Fibroblast of skin of right biceps (primary cell): ENCODE measurements at places on chromosomes 3 and 15.

GRCh38 chr3:68631850-68632545 lies 300.3 kb downstream of the TAFA4 start:
- DNase-seq, result no peak

DNA sequence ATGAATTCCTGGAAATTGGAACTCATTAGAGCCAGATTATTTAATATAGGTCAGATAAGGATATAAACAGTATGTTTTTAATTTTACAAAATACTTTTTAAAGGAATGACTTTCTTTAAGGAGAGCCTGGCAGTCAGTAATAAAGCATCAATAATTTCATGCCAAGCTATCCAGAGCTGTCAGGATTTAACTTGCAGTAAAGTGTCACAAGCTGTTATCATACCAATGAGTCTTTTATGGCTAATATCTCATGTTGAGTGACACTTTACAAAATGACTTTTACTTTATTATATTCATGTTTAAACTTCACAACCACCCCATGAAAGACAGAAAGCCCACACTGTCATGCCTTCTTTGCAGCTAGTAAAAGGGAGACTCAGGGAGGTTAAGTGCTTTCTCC lies 72.9 kb upstream of the C3orf49 start:
- DNase-seq, result no peak

- DNase-seq, result peak; percentile 64
Observed at GRCh38 chr15:87736891-87737389, 519.6 kb downstream of the NTRK3 start.

- peak; percentile 89 for DNase-seq
Observed at GRCh38 chr3:156762631-156763185, 63.4 kb upstream of the LEKR1 start.

GRCh38 chr3:49942651-49943050 lies 2.7 kb downstream of the RBM6 start:
- DNase-seq, result no peak

DNA sequence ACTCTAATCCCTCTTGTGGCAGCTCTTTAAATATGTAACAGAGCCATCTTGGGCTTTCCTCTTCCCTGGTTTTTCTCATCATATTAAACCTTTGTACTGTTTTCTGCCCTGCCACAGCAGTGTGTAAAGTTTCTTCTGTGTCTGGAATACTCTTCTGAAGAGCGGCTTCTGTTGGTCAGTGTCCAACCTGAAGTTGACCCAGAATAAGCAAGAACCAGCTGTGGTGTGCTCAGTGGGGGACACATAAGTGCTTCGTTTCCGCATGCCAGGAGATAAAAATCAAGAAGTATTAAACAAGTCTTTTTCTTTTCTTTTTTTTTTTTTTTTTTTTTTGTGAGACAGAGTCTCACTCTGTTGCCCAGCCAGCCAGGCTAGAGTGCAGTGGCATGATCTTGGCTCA lies 173.2 kb upstream of the CHRM5 start:
- DNase-seq, result no peak

DNA sequence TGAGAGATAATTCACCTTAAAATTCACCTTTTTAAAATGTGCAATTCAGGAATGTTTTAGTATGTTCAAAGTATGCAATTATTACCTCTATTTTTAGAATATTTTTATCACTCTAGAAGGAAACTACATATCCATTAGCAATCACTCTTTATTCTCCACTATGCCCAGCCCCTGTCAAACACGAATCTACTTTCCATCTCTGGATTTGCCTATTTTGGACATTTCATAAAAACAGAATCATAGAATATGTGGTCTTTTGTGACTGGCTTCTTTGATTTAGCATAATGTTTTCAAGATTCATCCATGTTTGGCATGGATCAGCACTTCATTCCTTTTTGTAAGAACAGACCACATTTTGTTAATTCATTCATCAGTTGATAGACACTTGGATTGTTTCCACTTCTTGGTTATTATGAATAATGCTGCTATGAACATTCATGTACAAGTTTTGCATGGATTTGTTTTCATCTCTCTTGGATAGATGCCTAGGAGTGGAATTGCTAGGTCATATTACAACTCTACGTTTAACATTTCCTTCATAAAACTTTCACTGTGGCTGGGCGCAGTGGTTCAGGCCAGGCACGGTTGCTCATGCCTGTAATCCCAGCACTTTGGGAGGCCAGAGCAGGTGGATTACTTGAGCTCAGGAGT lies 12.7 kb downstream of the HMCES start:
- peak; percentile 53 for DNase-seq

DNA sequence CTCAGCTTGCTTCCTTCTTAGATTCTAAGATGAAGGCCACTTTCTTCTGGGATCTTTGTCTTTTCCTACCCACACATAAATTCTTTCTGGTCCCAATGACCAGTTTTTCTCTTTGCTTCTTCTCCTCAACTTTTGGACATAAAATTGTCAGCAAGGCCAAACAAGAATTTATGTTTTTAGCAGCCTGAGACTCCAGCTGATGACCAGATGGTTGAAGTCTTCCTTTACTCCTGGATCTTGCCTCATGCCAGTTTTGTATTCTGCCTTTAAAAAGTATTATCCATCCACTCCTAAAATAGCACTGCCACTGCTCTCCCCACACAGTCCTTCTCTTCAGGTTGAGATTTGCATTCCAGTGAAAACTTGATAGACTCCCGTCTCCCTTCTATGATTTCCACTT lies 236.0 kb downstream of the VPS13C start:
- no peak for DNase-seq

DNA sequence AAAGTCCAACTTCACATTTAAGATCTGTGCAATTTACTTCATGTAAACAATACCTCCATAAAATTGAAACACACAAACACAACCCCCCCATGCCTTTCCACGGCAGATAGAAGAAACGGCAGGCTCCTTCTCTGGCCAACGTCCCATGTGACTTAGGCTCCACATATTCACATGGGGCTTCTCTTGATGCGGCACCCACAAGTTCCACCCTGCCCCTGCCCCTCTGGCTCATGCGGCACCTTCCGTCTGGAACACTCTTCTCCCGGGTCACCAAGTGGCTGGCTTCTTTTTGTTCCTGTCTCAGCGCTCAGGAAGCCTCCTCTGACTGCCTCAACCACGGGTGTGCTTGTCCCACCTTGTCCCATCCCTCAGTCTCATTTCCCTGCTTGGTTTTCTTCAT lies 25.6 kb downstream of the STIMATE start:
- DNase-seq, result no peak

DNA sequence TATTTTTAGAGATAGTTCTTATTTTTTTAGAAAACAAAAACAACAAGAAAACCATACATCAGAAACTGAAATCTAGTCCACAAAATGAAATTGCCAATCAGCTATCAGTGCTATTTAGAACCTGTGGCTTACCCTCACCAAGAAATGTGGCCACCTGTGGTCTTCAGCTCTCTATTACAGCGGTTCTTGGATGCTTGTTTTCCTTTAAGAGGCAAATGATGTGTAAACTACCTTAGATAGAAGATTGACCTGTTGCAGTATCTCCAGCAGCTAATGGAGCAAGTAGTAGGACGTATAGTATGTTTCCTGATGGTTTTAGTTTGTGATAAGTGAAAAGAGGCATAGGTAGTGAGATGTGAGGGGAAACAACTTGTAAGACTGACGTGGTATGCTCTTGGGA lies 21.2 kb downstream of the TFG start:
- no peak for DNase-seq

GRCh38 chr15:56654624-56655023 lies 78.7 kb downstream of the ZNF280D start:
- no peak for DNase-seq

DNA sequence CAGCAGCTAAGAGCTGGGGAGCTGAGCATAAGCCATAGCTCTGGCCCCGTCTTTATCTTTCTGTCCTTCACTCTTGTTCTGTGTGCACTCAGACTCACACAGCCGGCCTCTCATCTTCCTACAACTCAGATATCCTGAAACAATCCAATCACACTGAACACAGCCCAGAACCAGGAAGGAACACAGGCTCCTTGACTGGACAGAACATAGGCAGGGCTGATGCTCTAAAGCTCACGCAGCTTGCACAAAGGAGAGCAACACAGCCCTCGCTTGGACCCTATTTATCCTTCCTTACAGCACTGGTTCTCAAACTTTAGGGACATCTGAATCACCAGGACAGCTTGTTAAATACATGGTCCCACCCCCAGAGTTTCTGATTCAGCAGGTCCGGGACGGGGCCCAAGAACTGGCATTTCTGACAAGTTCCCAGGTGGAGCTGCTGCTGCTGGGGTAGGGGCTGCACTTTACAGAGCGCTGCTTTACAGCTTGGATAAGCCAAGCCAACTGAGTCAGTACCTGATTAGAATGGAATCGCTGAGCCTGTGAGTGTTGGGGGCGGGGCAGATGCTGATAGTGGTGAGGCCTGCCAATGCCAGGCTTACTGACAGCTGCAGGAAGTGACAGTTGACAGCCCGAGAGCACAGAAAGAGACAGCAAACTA lies 65.1 kb downstream of the MRPL46 start:
- DNase-seq, result no peak

- no peak for DNase-seq
Observed at GRCh38 chr3:112170046-112170445, 37.0 kb upstream of the GCSAM start.

- no peak for DNase-seq
Observed at GRCh38 chr3:146465693-146466465, 3.5 kb downstream of the PLSCR2 start.

GRCh38 chr15:42719043-42719442 lies 17.9 kb downstream of the CDAN1 start:
- no peak for DNase-seq

DNA sequence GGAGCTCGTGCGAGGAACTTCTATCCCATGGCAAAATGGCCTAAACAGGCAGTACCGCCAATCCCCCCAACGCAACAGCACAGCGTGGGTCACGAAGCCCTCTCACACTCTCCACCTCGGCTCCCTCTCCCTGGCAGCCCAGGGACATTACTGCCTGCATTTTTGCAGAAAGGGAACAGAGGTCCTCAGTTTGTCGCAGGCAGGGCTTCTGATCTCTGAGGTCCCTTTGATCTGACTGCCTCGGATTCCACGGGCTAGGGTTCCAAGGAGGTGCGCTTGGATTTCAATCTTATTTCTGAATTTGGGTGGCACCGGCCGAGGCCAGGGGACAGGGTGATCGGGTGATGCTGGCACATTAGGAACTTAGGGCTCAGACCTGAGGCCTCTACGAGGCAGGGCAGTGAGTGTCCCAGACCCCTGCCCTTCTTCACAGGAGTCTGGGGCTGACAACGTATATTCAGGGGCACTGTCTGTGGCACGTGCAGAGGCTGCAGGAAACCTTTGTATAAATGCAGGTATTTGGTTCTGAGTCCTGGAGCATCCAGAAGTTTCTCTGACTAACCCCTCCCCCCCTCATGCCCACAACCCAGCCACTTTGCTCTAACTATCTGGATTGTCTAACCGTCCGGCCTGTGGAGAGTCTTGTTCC lies 197.9 kb downstream of the XXYLT1 start:
- DNase-seq, result no peak
